Activated T-helper 9 cell treated with anti-CD3 and anti-CD28 coated beads, Interleukin-2, amount 50 U/mL, for 16 hours (primary cell): ENCODE measurements at places on chromosomes 6 and 20.

- no peak for DNase-seq
These were observed 1.3 kb downstream of the PCNA start for GRCh38 chr20:5118220-5119142.

GRCh38 chr20:31972471-31973021 is 4.6 kb downstream of the XKR7 start:
- no peak for DNase-seq

GRCh38 chr20:49518576-49518975 is 36.1 kb upstream of the KCNB1 start:
- DNase-seq = no peak

GRCh38 chr6:12334526-12335130 is 44.5 kb downstream of the EDN1 start:
- no peak for DNase-seq

- DNase-seq = no peak
These were observed 21.3 kb upstream of the SGK1 start for GRCh38 chr6:134339216-134339615.

- no peak for DNase-seq
These were observed 32.3 kb downstream of the GHRH start for GRCh38 chr20:37229357-37229756.

DNA sequence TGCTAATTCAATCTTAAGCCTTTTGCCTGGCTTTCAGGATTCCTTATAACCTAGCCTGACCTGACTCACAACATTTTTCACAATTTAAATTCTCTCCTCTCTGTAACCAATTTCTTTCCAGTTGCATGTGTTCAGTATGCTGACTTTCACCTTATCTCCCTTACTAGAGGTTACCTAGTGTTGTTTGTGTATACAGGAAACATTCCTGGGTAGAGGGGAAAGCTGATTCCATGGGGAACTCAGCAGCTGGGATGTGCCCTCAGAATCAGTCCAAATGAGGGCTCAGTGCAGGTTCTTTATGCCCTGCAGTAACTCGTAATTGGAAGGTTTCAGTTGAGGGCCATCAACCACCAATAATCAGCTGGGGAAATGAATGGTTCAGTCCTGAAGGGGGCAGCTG is 18.5 kb downstream of the PKIB start:
- DNase-seq = no peak

- no peak for DNase-seq
These were observed 108.0 kb downstream of the PPP1R14C start for GRCh38 chr6:150250826-150251225.
